ENCODE measurements at places on chromosomes 12 and 14. TPM values are rescaled to one million over a fixed set of nuclear protein-coding genes. Genes with fewer than 3 reads are reported as not detected.

The A2M gene
- total RNA-seq: 396 TPM

The TPPP2 gene
- total RNA-seq: not detected

The RAD9B gene
- 0.30 TPM for total RNA-seq

The NOXRED1 gene
- total RNA-seq: not detected

The ADGRD1 gene
- total RNA-seq: 110 TPM

The EIF2S1 gene
- total RNA-seq: 60.5 TPM

The SIX4 gene
- 2.6 TPM for total RNA-seq

- DNase-seq: no peak
- no peaks in the 10 kb centered on the region for H3K4me1 ChIP-seq
- H3K27me3 ChIP-seq: peaks cover 3% of the 10 kb centered on the region
- no peak overlapping the region for H3K4me3 ChIP-seq
- H3K36me3 ChIP-seq: no peaks in the 10 kb centered on the region
These were observed 12.3 kb downstream of the TMEM179 start for GRCh38 chr14:104592292-104592672.

DNA sequence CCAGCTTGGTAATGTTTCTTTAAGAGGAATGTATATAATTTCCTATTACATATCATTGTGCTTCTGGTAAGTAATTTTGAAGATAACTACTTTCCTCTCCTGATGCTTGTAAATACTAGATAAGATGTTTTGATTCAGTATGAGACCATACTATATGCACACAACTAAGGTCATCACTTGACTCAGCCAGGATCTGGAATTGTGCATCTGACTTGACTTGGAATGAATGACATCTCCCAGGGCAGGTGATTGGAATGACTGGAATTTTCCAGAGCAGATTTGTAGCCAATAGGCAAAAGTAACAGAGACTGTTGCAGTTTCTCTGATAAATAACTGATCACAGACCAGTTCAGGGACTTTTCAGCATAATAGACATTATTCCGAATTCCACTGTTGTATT lies 11.1 kb downstream of the BEST3 start:
- no peaks in the 10 kb centered on the region for H3K27me3 ChIP-seq
- no peak overlapping the region for H3K27ac ChIP-seq
- no peak for DNase-seq
- H3K4me1 ChIP-seq: no peaks in the 10 kb centered on the region

DNA sequence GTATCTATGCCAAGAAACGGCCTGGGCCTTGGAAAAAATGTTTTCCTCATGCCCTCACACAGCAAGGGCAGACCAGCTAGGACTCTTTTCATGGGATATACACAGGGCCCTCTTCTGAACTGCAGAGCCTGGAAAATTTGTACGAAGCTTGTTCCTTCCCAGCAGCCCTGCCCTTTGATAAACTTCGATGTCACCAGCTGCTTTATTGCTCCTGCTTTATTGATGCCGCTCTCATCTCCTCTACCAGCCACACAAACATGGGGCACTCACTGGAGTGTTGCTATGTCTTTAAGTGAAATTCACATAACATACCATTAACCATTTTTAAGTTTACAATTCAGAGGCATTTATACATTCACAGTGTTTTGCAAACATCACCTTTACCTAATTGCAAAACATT lies 197.9 kb downstream of the KTN1 start:
- no peak overlapping the region for H3K27ac ChIP-seq
- no peak overlapping the region for H3K4me3 ChIP-seq
- DNase-seq: no peak
- peaks cover 20% of the 10 kb centered on the region for H3K4me1 ChIP-seq

DNA sequence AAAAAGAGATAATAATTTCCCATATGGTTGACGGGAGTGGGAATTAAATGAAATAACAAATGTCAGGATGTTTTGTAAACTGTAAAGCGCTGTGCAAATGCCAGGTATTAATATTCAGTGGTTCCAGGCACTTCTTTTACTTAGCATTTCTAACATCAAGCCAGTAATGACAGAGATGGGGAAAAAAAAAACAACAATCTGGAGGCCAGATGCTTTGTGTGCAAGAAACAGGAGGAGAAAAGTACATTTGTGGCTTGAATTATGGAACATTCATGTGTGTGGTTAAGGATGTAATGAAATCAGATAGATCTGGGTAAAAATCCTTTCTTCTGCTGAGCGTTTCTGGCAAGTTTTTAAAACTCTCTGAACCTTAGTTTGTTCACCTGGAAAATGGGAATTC lies 509.6 kb downstream of the FUT8 start:
- no peaks in the 10 kb centered on the region for H3K4me1 ChIP-seq
- no peaks in the 10 kb centered on the region for H3K27me3 ChIP-seq
- no peaks in the 10 kb centered on the region for H3K36me3 ChIP-seq
- H3K4me3 ChIP-seq: no peak overlapping the region
- H3K27ac ChIP-seq: no peak overlapping the region

DNA sequence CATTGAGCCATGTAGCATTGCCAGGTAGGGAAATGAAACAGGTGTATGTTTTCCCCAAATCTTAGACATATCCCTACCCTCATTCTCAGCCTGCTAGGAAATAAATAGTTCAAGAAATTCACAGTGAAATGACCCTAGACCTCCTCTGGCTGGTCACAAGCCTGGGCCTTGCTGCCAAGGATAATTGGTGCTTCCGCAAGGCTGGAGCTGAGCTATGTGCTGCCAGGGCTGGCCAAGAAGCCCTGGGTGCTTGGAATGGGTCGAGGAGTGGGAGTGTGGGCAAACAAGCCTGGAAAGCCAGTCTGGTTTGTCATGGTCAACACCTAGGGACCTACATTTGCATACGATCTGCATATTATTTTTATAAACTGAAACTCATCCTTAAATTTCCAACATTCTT lies 31.3 kb upstream of the SLC10A1 start:
- DNase-seq: no peak
- H3K27me3 ChIP-seq: no peaks in the 10 kb centered on the region
- H3K4me3 ChIP-seq: no peak overlapping the region
- no peak overlapping the region for H3K27ac ChIP-seq
- no peaks in the 10 kb centered on the region for H3K36me3 ChIP-seq

DNA sequence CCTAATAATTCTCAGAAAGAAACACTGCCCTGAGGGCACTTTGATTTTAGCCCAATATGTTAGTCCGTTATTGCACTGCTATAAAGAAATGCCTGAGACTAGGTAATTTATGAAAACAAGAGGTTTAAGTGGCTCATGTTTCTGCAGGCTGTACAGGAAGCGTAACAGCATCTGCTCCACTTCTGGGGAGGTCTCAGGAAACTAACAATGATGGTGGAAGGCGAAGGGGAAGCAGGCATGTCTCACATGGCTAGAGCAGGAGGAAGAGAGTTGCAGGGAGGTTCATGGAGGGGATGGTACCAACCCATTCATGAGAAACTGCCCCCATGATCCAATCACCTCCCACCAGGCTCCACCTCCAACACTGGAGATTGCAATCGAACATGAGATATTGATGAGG lies 49.4 kb upstream of the RERG start:
- no peaks in the 10 kb centered on the region for H3K27me3 ChIP-seq
- H3K4me3 ChIP-seq: no peak overlapping the region
- DNase-seq: no peak
- no peak overlapping the region for H3K27ac ChIP-seq

GRCh38 chr12:71441836-71442566 lies 2.4 kb downstream of the LGR5 start:
- no peak overlapping the region for H3K27ac ChIP-seq
- H3K4me3 ChIP-seq: no peak overlapping the region
- no peaks in the 10 kb centered on the region for H3K36me3 ChIP-seq
- peaks cover 31% of the 10 kb centered on the region for H3K27me3 ChIP-seq
- peaks cover 28% of the 10 kb centered on the region for H3K4me1 ChIP-seq
- no peak for DNase-seq

DNA sequence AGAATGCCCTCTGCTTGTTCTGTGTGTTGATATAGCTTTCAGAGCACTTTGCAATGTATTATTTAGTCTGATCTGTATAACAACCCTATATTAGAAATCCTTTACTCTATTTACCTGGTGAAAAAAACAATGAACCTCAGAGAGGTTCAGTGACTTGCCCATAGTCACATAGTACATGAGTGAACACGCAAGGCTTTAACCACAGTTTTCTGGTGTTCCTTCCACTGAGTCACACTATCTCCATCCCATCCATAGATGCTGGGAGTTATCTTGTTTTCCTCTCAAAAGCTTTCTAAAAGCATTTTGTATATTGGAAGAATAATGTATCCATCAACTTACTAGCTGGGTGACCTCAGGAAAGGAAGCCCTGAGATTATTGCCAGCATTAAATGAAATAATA lies 104.5 kb downstream of the NT5DC3 start:
- no peak for DNase-seq
- H3K27me3 ChIP-seq: no peaks in the 10 kb centered on the region
- no peak overlapping the region for H3K27ac ChIP-seq

- H3K36me3 ChIP-seq: no peaks in the 10 kb centered on the region
- no peak for DNase-seq
- no peak overlapping the region for H3K27ac ChIP-seq
- peaks cover 4% of the 10 kb centered on the region for H3K4me1 ChIP-seq
- H3K4me3 ChIP-seq: no peak overlapping the region
- H3K27me3 ChIP-seq: no peaks in the 10 kb centered on the region
These were observed 311.8 kb upstream of the AMIGO2 start for GRCh38 chr12:47391566-47391965.

DNA sequence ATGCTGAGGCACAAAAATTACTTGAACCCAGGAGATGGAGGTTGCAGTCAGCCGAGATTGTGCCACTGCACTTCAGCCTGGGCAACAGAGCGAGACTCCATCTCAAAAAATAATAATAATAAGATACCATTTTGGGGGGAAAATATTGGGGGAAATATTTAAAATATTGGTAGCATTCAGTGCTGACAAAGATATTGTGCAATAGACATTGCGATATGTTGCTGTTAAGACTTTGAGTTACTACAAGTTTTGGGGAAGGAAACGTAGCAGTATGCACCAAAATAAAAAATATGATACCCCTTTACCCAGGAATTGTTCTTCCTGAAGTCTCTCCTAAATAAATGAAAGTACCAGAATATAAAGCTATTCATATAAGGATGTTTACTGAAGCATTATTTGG lies 37.7 kb upstream of the MYBPC1 start:
- no peaks in the 10 kb centered on the region for H3K36me3 ChIP-seq
- no peak for DNase-seq
- H3K27me3 ChIP-seq: no peaks in the 10 kb centered on the region
- no peaks in the 10 kb centered on the region for H3K4me1 ChIP-seq

GRCh38 chr12:67649261-67649569 lies 670 bp downstream of the DYRK2 start:
- H3K4me3 ChIP-seq: peak overlapping the region; percentile 99
- no peaks in the 10 kb centered on the region for H3K36me3 ChIP-seq
- H3K27ac ChIP-seq: peak overlapping the region; percentile 97
- H3K4me1 ChIP-seq: peaks cover 10% of the 10 kb centered on the region

GRCh38 chr14:74578479-74578878 lies 33.6 kb downstream of the LTBP2 start:
- peaks cover 25% of the 10 kb centered on the region for H3K4me1 ChIP-seq
- no peaks in the 10 kb centered on the region for H3K36me3 ChIP-seq
- no peak for DNase-seq
- peak overlapping the region; percentile 4 for H3K27ac ChIP-seq
- H3K4me3 ChIP-seq: no peak overlapping the region
- H3K27me3 ChIP-seq: no peaks in the 10 kb centered on the region

DNA sequence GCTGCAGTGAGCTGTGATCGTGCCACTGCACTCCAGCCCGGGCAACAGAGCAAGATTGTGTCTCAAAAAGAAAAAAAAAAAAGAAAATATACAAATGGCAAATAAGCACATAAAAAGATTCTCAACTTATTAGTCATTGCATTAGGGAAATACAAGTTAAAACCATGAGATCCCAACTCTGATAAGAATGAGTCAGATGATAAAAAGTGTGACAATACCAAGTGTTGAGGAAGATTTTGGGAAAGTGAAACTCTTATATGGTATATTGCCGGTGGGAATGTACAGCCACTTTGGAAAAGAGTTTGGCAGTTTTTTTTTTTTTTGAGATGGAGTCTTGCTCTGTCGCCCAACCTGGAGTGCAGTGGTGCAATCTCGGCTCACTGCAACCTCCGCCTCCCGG lies 7.6 kb upstream of the PRPF40B start:
- H3K4me1 ChIP-seq: no peaks in the 10 kb centered on the region
- H3K27me3 ChIP-seq: no peaks in the 10 kb centered on the region
- no peaks in the 10 kb centered on the region for H3K36me3 ChIP-seq
- no peak overlapping the region for H3K4me3 ChIP-seq
- no peak overlapping the region for H3K27ac ChIP-seq

GRCh38 chr12:24979976-24980730 lies 31.3 kb upstream of the BCAT1 start:
- no peak overlapping the region for H3K27ac ChIP-seq
- H3K4me3 ChIP-seq: no peak overlapping the region
- H3K4me1 ChIP-seq: no peaks in the 10 kb centered on the region

- DNase-seq: no peak
- H3K27me3 ChIP-seq: no peaks in the 10 kb centered on the region
- no peaks in the 10 kb centered on the region for H3K36me3 ChIP-seq
- no peak overlapping the region for H3K27ac ChIP-seq
- H3K4me1 ChIP-seq: no peaks in the 10 kb centered on the region
These were observed 354.9 kb downstream of the RAD51B start for GRCh38 chr14:68174446-68174845.

DNA sequence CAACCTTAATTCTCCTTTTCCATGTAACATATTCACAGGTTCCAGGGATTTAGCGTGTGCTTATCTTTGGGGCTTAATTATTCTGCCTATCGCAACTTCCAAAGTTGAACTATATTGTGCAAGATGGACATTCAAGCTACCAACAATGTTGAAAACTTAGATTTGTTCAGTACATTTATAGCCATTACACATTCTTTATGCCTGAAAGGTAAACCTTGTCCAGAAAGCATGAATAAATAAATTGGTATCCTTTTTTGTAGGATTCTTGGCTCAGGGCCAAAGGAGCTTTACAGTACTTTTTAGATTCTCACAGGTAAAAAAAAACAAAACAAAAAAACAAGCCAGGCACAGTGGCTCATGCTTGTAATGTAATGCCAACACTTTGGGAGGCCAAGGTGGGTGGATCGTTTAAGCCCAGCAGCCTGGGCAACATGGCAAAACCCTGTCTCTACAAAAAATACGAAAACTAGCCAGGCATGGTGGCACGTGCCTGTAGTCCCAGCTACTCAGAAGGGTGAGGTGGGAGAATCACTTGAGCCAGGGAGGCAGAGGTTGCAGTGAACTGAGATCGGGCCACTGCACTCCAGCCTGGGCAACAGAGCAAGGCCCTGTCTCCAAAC lies 3.3 kb downstream of the C12orf56 start:
- no peak overlapping the region for H3K4me3 ChIP-seq
- no peak for DNase-seq
- H3K36me3 ChIP-seq: no peaks in the 10 kb centered on the region
- peaks cover 24% of the 10 kb centered on the region for H3K27me3 ChIP-seq
- H3K4me1 ChIP-seq: no peaks in the 10 kb centered on the region

Measured in tibial nerve (tissue), 4 donors.